ENCODE measurements at places on chromosomes 16 and 17. TPM values are rescaled to one million over a fixed set of nuclear protein-coding genes. Genes with fewer than 3 reads are reported as not detected.

DNA sequence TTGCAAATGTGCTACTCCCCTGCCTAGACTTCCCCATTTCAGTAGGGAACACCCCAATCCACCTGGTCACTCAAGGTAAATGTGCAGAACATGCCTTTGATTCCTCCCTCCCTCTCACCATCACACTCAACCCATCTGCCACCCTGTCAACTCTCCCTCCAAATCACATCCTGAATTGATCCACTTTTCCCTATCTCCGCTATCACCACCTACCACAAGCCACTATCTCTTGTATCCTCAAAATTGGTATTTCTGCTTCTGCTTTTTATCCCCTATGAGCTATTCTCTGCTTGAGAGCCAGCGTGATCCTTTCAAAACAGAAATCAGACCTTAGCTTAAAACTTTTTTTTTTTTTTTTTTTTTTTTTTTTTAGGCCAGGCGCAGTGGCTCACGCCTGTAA is 5.4 kb upstream of the NOL11 start:
- no peak for DNase-seq

DNA sequence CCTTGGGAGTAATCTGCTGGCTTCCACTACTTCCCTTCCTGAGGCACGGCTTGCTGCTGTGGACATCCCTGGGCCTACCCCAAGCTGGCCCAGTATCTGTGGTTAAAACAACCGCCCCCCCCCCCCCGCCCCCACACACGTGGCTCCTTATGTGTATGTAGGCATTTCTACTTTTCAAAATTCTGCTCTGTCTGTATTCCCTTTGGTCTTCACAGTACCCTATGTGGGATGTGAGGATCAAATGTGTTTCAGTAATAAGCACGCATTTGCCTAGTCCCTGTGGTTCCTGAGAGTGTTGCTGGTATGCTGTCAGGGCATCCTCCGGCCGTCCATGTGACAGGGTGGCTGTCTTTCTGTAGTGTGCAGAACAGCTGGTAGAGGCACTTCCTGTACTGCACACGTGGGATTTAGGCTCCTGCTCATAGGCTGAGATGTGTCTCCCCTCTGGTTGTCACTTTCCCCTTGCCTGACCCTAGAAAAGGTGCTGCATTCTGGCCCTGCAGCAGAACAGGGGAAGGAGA is 2.2 kb downstream of the NT5M start:
- no peak for DNase-seq

DNA sequence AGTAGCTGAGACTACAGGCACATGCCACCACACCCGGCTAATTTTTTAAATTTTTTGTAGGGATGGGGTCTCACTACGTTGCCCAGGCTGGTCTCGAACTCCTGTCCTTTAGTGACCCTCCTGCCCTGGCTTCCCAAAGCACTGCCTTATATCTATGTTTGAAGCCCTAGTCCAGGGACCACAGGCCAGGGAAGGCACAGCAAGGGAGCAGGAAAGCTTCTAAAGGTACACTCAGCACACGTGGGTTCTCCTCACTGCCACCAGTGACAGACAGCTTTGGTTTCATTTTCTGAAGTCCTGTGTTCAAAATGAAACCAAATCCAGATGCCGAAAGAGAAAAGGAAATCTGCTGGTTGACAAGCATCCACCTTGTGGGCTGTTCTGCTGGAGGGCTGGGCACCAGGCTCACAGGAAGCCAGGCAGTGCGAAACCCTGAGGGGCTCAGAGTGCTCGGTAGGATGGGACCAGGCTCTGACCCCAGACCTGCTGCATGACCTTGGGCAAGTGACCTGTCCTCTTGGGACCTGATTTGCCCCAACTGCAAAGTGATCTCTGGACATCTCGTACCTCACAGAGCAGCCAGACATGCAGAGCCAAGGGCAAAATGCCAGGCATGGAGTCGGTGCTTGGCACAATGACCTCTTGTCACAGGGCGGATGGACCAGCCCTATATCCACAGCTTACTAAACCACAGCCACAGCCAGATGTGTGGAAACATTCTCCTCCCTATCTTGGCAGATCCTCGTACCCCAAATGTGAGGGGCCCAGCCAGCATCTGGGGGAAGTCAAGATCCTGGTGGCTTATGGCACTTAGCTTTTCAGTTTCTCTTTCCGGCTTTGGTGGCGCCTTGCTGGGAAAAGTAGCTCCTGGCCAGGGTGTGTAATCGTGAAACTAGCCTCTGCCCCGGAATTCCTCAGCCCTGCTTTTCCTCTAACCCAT is 2.8 kb upstream of the SOCS1 start:
- DNase-seq = no peak

DNA sequence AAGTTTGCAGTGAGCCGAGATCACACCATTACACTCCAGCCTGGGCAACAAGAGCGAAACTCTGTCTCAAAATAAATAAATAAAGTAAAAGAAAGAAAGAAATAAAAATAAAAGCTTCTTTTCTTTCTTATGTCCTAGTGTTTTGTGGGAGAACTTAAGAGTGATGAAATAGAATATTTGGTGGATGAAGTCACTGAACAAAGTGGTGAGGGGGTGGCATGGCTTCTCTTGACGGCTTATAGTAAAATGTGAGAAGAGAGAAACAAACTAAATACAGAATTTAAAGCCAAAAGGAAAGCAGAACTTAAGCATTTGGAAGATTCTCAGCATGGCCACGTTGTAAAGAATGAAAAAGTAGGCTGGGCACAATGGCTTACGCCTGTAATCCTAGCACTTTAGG is 15.3 kb downstream of the SGF29 start:
- DNase-seq = no peak

- no peak for DNase-seq
Observed at GRCh38 chr17:63290784-63291183, 155.3 kb downstream of the CYB561 start.

DNA sequence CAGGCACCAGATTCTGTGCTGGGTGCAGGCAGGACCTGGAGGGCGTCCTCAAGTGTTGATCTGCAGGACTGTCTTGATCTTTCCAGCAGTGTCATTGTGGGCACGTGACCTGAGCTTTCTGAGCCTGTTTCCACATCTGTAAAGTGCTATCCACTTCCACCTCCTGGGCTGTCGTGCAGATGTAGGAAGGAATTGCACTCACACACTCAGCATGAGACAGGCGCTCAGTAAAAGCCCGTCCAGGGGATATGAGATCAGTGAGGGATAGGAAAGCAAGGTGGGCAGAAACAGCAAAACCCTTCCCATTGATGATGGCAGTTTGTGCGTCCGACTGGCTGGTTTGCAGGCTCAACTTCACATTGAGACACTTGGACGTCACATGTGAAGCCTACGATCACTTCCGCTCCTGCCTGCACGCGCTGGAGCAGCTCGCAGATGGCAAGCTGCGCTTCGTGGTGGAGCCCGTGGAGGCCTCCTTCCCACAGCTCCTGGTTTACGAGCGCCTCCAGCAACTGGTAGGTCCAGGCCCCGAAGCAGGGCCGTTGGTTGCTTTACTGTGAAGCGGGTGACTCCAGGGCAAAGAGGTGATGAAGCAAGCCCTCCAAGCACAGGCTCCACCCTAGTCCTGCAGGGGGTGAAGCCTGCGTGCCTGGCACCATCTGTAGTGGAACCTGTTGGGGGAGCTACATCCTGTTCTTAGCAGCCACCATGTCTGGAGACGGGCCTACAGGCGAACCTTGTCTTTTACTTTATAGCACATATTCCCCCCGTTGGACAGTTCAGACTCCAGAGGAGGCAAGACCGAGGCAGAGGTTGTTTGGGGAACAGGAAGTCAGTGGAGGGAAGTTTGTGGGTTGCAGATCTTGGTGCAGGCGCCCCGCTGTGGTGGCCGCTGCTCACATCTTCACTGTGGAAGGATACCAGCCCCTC is 23.0 kb downstream of the METTL22 start:
- DNase-seq = no peak

- DNase-seq = no peak
Observed at GRCh38 chr17:15892731-15893657, 51.9 kb upstream of the ADORA2B start.

DNA sequence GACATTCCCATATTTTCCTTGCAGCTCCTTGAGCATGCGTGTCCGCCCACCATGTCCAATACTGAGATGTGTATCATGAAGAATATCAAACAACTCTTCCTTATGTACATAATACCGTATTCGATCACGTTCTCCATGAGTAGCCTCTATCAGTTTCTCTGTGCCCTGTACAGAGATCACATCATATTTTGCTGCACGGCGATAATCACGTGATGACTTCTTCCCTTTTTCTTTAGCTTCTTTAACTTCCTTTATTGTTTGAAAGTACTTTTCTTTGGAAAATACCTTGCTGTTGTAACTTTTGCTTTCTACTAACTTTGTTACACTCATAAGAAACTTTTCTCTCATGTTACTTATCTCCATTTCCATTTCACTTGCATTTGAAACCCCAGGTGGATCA is 6.6 kb downstream of the KRABD2 start:
- DNase-seq = no peak

GRCh38 chr17:30323895-30324319 is 9.9 kb downstream of the TMIGD1 start:
- DNase-seq = no peak

- DNase-seq = no peak
Observed at GRCh38 chr17:62717889-62718288, 90.2 kb downstream of the MARCHF10 start.

GRCh38 chr17:78725448-78726021 is 56.5 kb downstream of the CYTH1 start:
- DNase-seq = no peak

DNA sequence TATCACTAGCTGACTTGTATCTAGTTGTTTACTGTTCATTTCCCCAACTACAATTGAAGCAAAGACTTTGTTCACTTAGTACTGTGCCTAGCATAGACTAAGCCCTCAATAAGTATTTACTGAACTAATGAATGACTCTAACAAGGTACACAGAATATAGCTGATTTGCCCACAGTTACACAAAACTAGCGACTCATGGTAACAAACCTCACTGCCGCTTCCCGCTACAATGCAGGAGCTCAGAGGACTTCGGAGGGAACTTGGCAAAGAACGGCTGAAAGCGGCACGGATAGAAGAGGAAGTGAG is 524 bp downstream of the EFTUD2 start:
- DNase-seq = no peak

DNA sequence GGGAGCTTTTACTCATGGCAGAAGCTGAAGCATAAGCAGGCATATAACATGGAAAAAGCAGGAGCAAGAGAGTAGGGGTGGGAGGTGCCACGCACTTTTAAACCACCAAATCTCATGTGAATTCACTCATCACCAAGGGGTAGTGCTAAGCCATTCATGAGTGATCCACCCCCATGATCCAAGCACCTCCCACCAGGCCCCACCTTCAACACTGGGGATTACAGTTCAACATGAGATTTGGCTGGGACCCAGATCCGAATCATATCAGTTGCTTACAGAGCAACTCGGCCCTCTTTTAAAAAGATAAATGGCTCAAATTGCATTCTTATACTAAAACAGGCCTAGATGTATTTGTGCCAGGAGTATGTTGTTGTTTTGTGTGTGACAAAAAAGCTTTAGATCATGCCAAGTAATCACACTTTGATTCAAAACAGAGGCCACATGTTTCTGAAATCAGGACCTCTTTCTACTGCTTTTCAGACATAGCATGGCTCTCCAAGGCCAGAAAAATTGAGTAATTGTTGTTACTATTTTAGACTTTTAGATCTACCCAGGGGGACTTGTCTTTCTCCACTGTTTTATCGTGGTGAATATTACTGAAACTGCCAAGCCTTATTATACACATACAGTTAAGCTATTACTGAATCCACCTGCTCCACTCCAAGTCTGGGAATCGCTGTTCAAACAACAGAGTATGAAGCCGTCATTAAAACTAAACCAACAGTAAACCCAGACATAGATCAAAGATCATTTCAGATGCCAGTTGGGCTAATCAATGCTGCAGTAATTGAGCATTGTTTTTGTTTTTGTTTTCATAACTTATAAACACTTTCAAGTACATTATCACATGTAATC is 163.3 kb downstream of the KCNJ2 start:
- DNase-seq = no peak

GRCh38 chr16:57538235-57538721 is 1.9 kb upstream of the CCDC102A start:
- DNase-seq = no peak

DNA sequence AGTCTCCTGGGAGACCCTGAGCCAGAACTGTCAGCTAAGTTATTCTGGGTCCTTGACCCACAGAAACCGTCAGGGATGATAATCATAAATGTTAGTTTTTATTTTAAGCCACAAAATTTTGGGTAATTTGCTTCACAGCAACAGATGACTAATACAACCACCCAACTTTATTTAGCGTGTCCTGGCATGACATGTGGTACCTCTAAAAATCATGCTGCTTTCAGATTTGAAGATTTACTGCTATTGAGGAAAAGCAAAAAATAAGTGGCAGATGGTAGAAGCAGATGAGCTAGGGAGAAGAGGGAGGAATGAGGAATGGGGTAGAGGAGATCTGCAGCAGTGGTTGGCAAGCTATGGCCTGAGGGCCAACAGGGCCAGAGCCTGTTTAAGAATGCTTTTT is 90.4 kb downstream of the TMEM100 start:
- DNase-seq = no peak

DNA sequence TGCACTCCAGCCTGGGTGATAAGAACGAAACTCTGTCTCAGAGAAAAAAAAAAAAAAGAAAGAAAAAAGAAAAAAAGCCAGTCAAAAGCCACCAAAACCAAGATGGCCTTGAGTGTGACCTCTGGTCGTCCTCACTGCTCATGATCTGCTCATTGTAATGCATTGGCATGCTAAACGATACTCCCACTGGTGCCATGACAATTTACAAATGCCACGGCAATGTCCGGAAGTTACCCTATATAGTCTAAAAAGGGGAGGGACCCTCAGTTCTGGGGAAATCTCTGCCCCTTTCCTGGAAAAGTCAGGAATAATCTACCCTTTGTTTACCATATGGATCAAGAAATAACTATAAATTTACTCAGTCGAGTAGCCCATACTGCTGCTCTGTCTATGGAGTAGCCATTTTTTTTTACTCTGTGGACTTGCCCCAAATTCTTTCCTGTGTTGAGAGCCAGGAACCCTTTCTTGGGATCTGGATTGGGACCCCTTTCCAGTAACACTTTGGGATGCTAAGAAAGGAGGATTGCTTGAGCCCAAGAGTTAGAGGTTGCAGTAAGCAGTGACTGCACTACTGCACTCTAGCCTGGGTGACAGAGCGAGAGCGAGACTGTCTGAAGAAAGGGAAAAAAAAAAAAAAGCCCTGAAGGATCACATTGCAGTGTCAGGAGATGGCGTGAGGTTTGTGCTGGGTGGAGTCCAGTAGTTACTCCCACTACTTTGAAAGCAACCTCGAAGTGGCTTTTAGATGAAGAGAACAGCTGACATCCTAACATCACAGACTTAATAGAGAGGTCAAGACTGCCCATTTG is 3.7 kb upstream of the TMEM231 start:
- DNase-seq = no peak

Gene GP2
- total RNA-seq = not detected

Gene SPEM3
- total RNA-seq = not detected

Gene OTOA
- not detected for total RNA-seq

Gene FN3K
- 4.2 TPM for total RNA-seq

Gene TVP23A
- total RNA-seq = not detected

Gene SOST
- not detected for total RNA-seq

Gene ANKS3
- total RNA-seq = 21.6 TPM

All from pulmonary artery endothelial cell (primary cell).